Activated T-helper 17 cell treated with anti-CD3 and anti-CD28 coated beads, Interleukin-2, amount 50 U/mL, for 72 hours (primary cell): ENCODE measurements at places on chromosomes 16 and 17. TPM values are rescaled to one million over a fixed set of nuclear protein-coding genes. Genes with fewer than 3 reads are reported as not detected.

Gene NOTUM
- total RNA-seq, result 6.8 TPM

Gene PMP22
- total RNA-seq, result not detected

Gene PSKH1
- 11.8 TPM for total RNA-seq

Gene TBC1D3C
- not detected for total RNA-seq

Gene KRTAP3-1
- total RNA-seq, result not detected

Gene BEAN1
- total RNA-seq, result not detected

Gene SPATA32
- total RNA-seq, result 0.13 TPM

Gene SLC47A1
- total RNA-seq, result 0.19 TPM

Gene SLC2A4
- not detected for total RNA-seq

Gene OTOA
- 0.28 TPM for total RNA-seq

Gene CD7
- total RNA-seq, result 193 TPM

Gene PDILT
- total RNA-seq, result not detected

Gene TMEM92
- total RNA-seq, result not detected

Gene MT2A
- 114 TPM for total RNA-seq

Gene TNFRSF17
- total RNA-seq, result not detected

Gene KRT31
- not detected for total RNA-seq

Gene SLC5A10
- not detected for total RNA-seq

Gene ZNF785
- 10.5 TPM for total RNA-seq

Gene HSD11B2
- 1.4 TPM for total RNA-seq

Gene MYH4
- total RNA-seq, result not detected

Gene CACNA1H
- 1.4 TPM for total RNA-seq

Gene OR1F1
- not detected for total RNA-seq

Gene DLG4
- 19.4 TPM for total RNA-seq

Gene TP53TG3B
- not detected for total RNA-seq

Gene MIEN1
- total RNA-seq, result 45.2 TPM

Gene ABCA8
- total RNA-seq, result not detected

Gene MYO15B
- 10.2 TPM for total RNA-seq

Gene COX11
- 24.5 TPM for total RNA-seq
